ENCODE measurements at places on chromosomes 3 and 15. TPM values are rescaled to one million over a fixed set of nuclear protein-coding genes. Genes with fewer than 3 reads are reported as not detected.

Gene TAGLN3
- polyA plus RNA-seq = 3.0 TPM

DNA sequence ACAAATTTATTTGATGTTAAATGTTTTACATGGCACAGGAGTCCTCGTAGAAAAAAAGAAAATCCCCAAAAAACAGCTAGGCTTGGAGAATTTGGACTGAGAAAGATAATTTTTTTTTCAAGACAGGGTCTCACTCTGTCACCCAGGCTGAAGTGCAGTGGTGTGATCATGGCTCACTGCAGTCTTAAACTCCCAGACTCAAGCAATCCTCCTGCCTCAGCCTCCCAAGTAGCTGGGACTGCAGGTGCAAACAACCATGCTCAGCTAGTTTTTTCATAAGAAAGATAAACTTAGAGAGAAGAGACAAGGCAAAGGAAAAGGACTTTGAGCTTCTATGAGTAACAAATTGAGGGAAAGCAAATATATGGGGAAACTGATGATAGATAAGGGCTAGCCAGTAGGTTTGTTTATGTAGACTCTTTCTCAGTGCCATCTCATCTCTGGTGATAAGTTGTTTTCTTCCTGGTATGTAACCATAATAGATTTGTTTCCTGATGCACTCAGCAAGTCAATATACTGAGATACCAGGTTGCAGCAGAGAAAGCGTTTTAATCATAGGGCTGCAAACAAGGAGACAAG lies 13.1 kb upstream of the TRMT10C start:
- no peak for DNase-seq

Gene SKOR1
- 0.37 TPM for polyA plus RNA-seq

Gene SIDT1
- 2.4 TPM for polyA plus RNA-seq

Gene HRG
- polyA plus RNA-seq = 1.8 TPM

DNA sequence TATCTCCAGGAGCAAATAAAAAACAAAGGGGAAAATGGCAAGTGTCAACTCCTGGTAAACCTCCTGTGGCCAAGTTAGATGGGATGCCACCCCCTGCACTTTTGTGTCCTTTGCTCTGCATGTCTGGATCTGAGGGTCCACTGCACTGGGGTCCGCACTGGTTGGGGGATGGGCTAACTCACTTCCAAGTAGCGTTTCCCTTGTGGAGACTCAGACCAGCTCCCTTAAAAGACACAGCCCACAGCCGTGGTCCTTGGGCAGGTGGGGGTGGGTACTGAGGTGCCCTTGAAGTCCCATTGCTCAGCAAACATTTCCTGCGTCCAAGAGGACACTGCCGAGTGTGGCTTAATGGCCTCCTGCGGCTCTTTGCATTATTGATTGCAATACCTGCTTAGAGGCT lies 188.2 kb downstream of the MEGF11 start:
- DNase-seq = no peak

DNA sequence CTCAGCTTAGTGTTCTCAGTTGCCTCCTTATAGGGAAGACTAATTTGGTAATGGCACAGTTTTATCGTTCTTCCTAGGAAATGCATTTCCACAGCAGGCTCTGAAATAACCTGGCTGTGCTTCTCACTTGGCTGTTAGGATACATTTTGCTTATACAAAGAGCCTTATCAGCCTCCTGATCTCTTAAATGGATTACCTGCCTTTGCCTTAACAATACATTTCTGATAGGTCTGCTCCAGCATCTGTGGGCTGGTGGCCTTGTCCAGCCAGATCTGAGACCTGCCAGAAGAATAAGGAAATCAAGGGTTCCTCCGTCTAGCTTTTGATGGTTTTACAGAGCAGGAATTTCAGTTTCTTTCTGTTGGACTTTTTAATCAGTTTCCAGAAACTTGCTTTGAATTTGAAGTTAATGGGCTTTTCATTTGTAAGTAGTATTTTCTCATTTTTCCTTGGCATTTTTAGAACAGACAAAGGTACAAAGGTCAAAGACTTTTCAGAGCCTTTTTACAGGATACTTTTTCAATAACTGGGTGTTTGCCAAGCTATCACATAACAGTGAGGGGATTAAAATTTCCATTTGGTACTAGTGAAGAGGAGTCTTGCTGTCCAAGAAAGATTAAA lies 116.3 kb downstream of the AKAP13 start:
- no peak for DNase-seq

- DNase-seq = no peak
Observed at GRCh38 chr3:114421204-114421603, 127.4 kb downstream of the TIGIT start.

DNA sequence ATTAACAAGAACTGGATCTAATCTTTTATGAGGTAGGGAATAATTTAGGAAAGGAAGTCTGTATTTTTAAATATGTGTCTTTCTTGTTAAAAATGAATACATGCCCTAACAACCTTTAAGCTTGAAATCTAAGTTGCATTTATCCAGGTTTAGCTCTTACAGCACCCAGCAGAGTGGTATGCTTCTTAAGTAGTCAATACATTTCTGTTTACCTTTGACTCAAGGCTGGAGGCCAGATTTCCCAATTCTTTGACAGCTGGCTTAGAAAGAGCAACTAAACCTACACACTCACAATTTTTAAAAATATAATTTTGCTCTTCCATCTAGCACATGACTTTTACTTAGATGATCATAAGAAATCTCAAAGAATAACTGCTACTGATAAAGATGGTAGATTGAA lies 148.9 kb downstream of the DPH6 start:
- DNase-seq = no peak

GRCh38 chr3:98513091-98513511 lies 9.6 kb downstream of the CLDND1 start:
- no peak for DNase-seq

Gene CCR8
- not detected for polyA plus RNA-seq

- DNase-seq = no peak
Observed at GRCh38 chr15:42157981-42158765, 1.7 kb upstream of the PLA2G4F start.
